ENCODE measurements at places on chromosomes 7 and 10. TPM values are rescaled to one million over a fixed set of nuclear protein-coding genes. Genes with fewer than 3 reads are reported as not detected.

Gene KEL
- total RNA-seq, result not detected

Gene ELAPOR2
- total RNA-seq, result 3.5 TPM

Gene PKD2L1
- not detected for total RNA-seq

DNA sequence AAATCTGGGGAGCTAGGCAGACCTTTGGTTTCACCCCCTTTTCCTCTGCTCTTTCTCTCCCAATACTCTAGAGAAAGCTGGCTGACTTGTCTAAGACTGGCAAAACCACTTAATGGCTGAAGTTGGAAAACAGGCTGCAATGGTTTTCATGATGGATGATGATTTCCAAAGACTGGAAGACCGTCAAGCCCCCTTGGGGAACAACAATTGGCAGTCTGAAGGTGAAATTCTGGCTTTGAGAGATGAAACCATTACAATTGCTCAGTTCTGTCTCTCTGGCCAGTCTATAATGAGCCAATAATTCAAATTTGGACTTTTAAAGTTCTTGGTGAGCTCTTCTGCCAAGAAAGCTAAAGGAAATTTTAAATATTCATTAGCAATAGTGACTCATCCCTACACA, 680.5 kb downstream of the PARD3 start:
- no peak for DNase-seq

DNA sequence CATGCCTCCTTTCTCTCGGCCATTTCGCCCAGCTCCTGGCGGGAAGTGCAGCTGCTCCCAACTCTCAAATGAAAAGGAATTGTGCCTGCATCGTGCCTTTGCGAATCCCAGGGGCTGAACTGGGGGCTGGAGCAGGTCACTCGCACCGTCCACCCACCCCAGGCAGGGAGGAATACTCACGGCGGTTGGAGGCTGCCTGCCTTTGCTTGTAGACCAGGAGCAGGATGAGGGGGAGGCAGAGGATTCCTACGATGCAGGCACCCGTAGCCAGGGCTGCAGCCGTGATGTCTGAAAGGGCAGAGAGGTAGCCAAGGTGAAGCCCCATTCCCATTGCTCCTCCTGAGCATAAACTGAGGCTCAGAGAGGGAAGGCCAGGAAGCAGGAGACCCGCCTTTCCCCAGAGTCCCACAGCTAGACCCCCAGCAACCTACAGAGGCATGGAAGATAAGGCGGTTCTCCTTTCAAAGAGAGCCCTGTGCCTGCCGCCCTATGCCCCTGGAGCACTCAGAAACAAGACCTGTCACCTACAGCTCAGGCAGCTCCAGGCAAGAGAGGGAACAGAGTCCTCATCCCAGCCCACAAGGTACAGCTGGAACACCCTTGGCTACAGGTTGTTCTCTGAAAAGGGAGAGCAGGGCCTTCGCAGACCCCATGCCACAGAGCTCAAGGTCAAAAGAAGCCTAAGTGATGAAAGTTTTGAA, 18.0 kb downstream of the VSIR start:
- DNase-seq, result no peak

Data from mammary epithelial cell (primary cell).